ENCODE measurements at places on chromosomes 5 and 9.

GRCh38 chr9:89471390-89471789 is 26.5 kb downstream of the SEMA4D start:
- no peak for DNase-seq

DNA sequence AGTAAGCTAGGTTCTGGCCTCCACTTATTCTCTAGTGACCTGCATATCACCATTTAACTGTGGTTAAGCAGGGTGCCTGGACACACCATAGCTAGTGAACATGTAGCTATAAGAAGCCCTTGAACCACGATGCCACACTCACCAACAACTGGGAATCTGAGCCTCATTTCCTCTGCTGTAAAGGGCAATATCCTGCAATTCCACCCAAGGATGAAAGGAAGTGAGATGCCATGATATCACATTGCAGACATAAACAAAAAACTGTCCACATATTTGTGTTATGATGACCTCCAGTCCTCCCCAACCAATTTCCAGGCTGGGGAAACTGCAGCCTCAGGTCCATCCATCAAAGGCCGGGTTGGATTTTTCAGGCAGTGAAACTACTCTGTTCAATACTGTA is 10.4 kb downstream of the TNIP1 start:
- DNase-seq, result no peak

GRCh38 chr9:91295357-91295756 is 66.4 kb downstream of the AUH start:
- no peak for DNase-seq

GRCh38 chr9:91403665-91404543 is 19.7 kb downstream of the NFIL3 start:
- DNase-seq, result no peak

DNA sequence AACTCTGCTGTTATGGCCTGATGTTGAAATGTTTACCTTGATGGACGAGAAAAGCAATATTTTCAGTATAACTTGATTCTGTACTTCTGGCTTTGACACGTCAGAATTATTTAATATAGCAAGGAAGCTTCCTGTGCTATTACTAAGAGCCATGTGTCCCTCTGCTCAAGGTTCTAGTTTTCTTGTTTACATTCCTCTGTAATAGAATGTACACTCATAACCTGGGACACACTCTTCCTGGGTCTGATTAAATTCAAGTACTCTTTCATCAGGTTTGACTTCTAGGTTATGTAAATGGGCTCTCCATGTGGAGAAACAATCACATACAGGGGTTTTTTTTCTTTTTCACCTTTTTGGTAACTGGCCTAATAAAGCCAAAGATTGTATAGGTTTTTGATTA is 33.1 kb downstream of the GTF3C4 start:
- no peak for DNase-seq

GRCh38 chr9:2253636-2254580 is 238.8 kb downstream of the SMARCA2 start:
- no peak for DNase-seq

DNA sequence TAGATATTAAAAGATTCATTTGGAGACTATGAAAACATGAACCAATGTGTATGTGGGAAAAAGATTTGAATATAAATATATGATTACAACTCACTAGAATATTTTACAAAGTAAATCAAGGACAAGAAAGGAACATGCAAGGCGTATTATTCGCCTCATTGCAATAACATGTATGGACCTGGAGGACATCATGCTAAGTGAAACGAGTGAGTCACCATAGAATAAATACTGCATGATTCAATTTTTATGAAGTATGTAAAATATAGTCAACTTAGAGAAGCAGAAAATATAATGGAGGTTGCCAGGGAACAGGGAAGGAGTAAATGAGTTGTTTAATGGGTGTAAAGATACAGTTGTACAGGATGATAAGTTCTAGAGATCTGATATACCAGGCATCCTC is 4.9 kb downstream of the TXNDC8 start:
- DNase-seq, result no peak

DNA sequence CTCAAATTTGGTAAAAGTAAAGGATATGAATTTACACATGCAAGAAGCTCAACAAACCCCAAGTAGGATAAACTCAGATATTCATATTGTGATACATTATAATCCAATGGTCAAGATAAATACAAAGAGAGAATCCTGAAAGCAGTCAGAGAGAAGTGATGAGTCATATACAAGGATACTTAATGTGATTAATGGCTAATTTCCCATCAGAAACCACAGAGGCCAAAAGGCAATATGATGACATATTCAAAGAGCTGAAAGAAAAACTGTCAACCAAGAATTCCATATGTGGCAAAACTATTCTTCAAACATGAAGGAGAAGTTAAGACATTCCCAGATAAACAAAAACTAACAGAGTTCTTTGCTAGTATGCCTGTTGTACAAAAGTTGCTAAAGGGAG is 19.5 kb upstream of the IRF1 start:
- no peak for DNase-seq

- DNase-seq, result no peak
Measured at GRCh38 chr9:120761006-120761405, 32.2 kb downstream of the FBXW2 start.

GRCh38 chr5:59665086-59665831 is 228.3 kb downstream of the PDE4D start:
- peak; percentile 12 for DNase-seq

DNA sequence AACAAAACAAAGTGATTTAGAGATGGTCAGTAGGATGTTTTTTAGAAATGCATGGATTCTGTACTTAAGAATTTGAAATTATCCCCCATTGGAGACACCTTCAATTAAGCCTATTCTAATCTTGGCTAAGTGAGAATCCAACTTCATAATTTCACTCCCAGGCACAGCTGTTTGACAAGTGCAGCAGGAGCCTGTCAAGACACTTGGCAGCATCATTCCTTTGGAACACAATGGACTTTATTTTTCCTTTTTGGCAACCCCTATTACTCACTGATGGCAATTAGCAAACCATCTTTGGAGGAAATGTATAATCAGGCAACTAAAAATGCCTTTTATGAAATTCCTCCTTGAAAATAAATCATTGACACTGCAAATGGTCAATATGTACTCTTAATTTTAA is 194.7 kb downstream of the GLIS3 start:
- no peak for DNase-seq

DNA sequence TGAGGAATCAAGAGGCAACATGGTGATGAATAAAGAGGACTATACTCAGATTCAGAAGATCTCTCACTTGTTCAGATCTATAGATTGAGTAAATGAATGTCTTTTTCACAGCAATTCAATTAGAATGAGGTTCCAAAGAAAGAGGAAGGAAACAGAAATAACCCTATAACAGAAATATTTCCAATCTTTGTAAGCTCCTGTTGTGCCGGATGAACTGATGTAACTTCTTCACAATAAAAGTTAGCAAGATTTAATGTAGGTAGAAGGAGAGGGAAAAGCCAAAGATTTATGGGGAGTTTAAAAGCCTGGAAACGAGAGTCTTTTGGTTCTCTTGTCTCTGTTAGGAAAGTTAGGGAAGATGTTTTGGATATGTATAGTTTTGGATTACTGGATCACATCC is 92.1 kb downstream of the PBX3 start:
- no peak for DNase-seq

GRCh38 chr5:97118261-97119006 is 24.0 kb downstream of the LIX1 start:
- DNase-seq, result no peak

- DNase-seq, result no peak
Measured at GRCh38 chr9:73219985-73220626, 68.4 kb downstream of the ANXA1 start.

Measured in NCI-H1105 (cell line).